NCI-H69 (cell line): ENCODE measurements at places on chromosomes 16 and 17.

DNA sequence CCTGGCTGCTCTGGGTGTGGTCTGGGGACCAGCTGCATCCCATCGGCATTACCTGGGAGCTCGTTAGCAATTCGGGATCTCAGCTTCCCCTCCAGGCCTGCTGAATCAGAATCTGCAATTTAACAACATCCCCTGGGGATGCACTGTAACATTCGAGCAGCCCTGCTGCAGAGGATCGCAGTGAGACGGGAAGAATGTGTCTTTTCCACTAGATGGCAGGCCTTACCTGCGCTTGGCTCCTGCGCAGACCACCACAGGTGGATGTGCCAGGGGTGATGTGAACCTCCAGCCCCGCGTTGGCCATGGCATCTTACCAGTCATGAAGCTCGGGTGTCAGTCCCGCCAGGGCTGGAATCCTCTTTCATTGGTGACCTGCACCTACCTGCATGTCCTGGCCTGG is 209.9 kb downstream of the PRKCB start:
- DNase-seq: peak; percentile 64

DNA sequence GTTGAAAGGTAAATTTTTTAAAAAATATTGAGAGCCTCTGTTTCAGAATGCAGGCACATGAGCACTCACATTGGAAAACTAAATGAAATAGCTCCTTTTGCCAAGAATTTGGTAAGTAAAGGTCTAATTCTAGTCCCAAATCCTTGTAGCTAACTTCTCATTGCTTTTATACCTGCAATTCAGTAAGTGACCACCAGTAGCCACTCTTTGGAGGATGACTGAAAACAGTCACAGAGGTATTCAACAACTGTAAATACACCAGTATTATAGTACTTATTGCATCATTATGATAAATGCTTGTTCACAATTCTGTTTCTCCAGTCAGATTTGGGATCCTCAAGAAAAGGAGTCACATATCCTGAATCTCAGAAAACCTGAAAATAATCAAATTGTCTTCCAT is 562.4 kb upstream of the CDH11 start:
- no peak for DNase-seq

- DNase-seq: no peak
Measured at GRCh38 chr16:84836234-84836647, 16.5 kb downstream of the CRISPLD2 start.

GRCh38 chr17:36736201-36737156 is 135.1 kb downstream of the MRM1 start:
- no peak for DNase-seq

DNA sequence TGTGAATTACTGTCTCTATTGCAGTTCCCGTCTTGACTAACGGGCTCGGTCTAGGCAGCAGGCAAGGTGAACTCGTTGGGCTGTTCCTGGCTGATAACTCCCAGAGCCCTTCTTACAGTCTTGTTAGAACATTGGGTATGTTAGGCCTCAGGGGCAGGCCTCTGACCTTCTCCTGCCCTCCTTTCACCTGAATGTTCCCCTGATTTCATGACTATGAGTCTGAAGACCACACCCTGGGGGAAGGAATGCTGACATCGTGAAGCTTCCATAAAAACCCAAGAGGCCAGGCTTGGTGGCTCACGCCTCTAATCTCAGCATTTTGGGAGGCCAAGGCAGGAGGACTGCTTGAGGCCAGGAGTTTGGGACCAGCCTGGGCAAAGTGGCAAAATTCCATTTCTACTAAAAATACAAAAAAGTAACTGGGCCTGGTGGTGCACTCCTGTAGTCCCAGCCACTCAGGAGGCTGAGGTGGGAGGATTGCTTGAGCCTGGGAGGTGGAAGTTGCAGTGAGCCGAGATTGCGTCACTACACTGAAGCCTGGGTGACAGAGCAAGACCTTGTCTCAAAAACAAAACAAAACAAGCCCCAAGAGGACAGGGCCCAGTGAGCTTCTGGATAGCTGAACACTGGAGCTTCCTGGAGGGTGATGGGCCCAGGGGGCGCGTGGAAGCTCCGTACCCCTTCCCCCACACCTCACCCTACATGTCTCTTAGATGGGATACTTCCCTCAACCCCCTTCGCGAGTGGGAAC is 47.8 kb upstream of the FBXO47 start:
- no peak for DNase-seq

DNA sequence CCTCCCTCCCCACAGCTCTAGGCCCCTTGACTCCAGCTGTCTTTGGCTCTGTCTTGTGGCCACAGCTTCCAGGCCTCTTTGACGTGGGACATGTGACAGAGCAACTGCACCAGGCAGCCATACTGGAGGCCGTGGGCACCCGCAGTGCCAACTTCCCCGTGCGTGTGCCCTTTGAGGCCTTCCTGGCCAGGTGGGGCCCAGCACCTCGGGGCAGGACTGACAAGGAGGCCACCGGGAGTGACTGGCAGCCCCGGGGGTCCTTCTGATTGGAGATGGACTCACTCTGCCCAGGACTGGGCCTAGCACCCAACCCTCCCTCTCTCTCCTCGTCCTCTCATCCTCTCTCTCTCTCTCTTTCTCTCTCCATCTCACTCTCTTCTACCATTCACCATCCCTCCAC is 15.5 kb downstream of the MYO15B start:
- DNase-seq: no peak

- no peak for DNase-seq
Measured at GRCh38 chr17:9104370-9105041, 83.2 kb downstream of the NTN1 start.

DNA sequence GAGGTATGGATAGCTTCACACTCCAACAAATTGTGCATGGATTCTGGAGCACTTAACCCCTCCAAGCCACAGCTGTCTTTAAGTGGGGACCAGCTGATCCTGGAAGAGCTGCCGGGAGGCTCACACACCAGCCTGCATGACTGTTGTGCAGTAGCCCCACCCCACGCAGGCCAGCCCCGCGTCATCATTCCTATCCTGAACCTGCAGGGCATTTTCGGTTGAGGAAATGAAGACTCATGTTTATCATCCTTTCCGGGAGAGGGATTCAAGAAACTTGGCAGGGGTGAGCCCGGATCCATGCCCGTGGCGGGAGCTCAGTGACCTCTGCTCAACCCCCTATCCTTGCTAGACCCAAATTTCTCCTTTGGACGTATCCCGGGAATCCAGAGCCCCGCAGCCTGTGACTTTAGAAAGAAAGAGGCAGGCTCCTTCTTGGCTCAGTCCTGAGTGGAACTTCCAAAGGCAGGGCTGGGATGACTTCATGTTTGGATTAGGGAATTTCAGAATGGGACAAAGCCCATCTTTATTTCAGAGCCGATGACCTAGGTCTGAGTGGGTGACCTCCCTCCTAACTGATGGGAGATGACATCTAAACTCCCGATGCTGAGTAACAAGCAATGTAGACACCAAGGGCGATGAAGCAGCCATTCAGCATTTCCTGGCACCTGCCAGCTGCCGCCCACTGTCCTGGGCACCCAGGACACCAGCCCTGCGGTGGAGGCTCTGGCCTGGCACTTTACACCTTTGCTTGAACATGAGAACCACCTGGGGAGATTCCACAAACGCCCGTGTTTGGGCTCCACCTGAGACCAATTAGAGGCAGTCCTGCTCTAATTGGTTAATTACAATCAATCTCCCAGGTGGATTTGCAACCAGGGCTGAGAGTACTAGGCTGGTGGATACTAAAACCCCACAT is 43.3 kb upstream of the CMIP start:
- peak; percentile 87 for DNase-seq

GRCh38 chr17:7312432-7313087 is 2.6 kb downstream of the GPS2 start:
- no peak for DNase-seq
